ENCODE measurements at places on chromosomes 2 and 18. TPM values are rescaled to one million over a fixed set of nuclear protein-coding genes. Genes with fewer than 3 reads are reported as not detected.

The UBR3 gene
- 41.1 TPM for total RNA-seq

DNA sequence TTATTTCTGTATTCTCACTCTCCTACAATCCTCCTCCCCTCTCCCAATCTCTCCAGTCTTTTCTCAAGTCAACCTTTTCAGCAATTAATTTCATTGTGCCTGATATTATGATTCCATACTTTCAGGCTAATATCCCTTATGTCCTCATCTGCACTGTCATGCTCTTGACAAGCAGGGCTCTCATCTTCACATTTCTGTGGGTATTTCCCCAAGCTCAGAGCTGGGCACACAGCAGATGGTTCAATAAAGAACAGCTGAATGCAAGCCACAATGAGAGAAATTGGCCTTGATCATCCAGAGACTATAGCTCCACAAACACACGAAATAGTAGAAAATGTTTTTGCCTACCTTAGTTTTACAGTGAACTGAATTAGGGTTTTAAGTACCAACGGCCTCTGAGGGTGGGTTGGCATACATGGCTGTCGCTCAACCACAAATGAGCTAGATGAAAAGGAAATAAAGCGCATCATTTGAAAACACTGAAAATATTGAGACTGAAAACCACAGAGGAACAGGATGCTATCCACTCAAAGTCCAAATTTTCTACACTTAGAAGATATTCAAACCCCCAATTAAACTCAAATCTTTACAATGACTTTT lies 47.5 kb upstream of the STAT1 start:
- H3K27me3 ChIP-seq, result no peaks in the 10 kb centered on the region
- no peaks in the 10 kb centered on the region for H3K36me3 ChIP-seq
- H3K4me3 ChIP-seq, result no peak overlapping the region
- DNase-seq, result no peak
- H3K27ac ChIP-seq, result no peak overlapping the region

The POTEJ gene
- total RNA-seq, result 16.7 TPM

The TEKT4 gene
- 1.6 TPM for total RNA-seq

The EXOC6B gene
- 36.6 TPM for total RNA-seq

Measured in prostate gland (tissue), 2 donors.